ENCODE measurements at places on chromosomes 2 and 18.

DNA sequence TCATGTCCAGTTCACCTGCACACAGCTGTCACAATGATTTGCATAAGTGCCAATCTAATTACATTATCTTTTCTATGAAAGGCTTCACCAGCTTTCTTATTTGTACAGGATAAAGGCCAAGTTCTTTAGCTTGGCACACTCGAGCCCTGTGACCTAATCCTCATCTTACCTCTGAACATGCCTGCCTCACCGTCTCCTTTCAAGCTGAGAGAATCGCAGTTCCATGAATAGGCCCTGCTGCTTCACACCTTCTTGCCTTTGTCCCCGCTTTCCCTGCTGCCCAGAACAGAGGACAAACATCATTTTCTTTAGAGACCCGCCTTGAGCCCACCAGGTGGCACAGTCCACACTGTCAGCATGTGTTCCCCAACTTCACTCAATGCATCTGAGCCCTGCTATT, 1094.7 kb downstream of the BCL11A start:
- no peak for DNase-seq

GRCh38 chr2:202290316-202290715, 24.8 kb downstream of the NOP58 start:
- DNase-seq = no peak

DNA sequence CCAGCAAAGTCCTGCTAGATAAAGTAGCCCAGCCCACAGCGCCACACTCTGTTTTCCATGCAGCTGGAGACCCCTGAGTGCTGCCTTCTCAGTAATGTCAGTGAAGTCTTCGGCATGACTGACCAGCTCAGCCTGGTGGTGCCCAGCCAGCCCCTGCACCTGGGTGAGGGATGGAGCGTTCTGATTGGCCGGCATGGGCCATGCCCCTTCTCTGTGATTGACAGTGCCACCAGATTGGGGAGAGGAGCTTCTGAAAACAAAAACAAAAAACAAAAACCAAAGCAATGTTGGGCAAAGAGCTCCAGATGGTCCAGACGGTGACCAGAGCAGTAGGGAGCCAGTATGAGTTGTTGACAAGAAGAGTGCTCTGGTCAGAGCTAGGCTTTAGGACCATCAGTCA, 122.6 kb downstream of the DYSF start:
- DNase-seq = no peak

- no peak for DNase-seq
These were observed 104.2 kb upstream of the SPRED2 start for GRCh38 chr2:65536596-65536995.

GRCh38 chr2:112160283-112161250, 22.4 kb downstream of the FBLN7 start:
- no peak for DNase-seq

DNA sequence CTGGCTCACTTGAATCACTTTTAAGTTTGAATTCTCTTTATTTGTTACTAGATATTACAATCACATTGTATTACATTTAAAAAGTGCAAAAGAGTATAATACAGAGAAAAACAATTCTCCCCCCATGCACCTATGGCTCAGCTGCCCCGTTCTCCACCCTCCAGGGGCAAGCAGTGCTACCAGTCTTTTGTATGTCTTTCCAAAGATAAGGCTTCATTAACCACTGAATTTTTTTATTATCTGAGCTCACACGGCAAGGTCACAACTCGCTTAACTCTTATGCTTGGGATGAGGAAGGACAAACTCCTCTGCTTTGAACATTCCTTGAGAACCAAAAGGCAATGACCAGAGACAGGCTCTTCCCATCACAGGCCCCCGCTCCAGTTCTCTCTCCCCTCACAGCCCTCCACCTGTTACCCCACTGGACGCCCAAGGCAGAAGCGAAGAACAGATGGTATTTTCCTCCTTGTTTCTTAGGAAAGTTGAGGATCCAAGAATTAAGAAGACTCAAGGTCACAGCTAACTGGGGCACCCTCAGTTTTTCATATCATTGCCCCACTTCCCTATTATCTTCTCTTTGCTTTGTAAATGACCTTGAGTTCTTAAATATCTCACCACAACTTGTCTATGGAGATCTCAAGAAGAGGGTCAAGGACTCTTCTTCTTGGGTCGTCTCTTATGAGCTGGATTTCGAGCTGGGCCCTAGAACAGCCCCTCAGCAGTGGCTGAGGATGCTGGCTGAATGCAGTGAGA, 30.1 kb downstream of the SH2D6 start:
- DNase-seq = no peak
